ENCODE measurements at places on chromosomes 1 and 21.

DNA sequence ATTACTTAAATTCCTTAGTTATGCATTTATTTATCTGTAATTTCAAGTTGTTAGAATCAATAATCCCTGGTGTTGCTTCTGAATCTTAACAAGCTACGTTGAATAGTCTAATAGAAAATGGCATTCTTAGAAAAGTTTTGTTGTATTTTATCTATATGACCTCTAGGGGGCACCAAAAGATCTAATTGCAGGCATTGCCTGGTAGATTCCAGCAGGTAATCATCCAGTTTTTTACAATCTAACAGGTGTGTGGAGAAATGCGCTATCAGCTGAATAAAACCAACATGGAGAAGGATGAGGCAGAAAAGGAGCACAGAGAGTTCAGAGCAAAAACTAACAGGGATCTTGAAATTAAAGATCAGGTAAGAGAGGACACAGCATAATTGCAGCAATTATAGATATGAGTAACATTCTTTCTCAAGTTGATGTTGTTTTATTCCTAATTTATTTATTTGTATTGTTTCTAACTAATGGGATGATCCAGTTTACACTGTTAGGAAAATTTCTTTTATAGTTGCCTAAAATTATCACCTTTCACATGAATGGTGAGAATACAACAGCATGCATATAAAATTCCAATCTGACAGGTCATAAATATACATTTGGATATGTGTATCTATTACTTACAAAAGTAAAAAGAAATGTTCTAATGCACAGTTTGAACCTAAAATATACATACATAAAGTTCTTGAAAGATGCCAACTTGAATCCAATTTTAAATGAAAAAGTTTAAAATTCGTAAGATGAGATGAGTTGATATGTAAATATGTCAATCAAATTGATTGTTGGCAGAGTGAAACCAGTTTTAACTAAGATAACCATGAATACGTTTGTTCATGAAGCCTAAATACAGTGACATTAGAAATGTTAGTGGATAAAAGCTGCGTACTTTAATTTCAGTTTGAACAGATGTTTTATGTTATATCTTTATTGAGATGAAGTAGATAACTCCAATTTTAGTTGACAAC lies 88.4 kb downstream of the SDCCAG8 start:
- no peak for DNase-seq

DNA sequence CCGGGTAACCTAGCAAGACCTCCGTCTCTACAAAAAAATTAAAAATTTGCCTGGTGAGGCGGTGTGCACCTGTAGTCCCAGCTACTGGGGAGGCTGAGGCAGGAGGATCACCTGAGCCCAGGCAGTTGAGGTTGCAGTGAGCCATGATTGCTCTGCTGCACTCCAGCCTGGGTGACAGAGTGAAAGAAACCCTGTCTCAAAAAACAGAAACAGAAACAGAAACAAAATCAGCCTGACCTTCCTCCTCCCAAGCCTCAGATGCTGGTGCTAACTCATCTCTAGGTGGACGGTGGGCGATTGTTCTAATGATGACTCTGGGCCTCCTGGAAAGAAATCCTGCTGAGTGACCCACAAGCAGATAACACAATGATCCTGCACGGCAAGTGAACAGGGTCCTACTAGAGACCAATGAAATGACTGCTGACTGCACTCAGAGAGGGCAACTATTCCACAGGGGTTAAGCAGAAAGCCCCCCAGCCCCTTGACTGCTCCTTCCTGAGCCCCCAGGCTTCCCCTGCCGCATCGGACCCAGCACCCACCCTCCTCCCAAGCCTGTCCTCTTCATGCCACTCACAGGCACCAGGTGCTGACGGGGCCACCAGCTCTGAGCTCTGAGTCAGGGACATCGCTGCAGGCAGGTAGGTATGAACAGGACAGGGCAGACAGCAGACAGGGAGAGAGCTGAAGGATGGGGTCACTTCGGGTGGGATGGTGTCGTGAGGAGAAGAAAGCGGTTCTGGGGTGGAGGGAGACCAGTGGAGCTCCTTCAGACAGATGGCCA lies 27.8 kb upstream of the LRRC38 start:
- no peak for DNase-seq

DNA sequence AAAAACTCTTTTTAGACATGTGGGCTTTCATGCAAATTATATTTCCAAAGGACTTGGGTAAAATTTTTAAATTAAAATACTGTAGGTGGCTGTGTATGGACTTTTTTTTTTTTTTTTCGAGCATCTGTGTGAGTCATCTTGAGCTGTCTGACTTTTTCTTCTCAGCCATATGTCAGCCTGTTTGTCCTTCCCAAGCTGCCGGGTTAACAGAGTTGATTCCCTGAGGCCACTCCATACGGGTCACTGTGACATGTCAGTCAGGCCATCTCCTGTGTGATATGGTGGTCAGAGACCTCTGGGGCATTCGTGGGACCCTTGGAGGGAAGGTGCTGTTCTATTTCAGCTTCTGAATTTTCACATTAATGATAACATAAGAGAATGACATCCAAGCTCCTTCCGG lies 148.3 kb downstream of the KCNJ6 start:
- no peak for DNase-seq

- no peak for DNase-seq
Observed at GRCh38 chr1:235468004-235468403, 36.2 kb downstream of the B3GALNT2 start.

- no peak for DNase-seq
Observed at GRCh38 chr1:49346767-49347349, 570.2 kb upstream of the BEND5 start.

- no peak for DNase-seq
Observed at GRCh38 chr1:209641832-209642172, 10.4 kb downstream of the LAMB3 start.

DNA sequence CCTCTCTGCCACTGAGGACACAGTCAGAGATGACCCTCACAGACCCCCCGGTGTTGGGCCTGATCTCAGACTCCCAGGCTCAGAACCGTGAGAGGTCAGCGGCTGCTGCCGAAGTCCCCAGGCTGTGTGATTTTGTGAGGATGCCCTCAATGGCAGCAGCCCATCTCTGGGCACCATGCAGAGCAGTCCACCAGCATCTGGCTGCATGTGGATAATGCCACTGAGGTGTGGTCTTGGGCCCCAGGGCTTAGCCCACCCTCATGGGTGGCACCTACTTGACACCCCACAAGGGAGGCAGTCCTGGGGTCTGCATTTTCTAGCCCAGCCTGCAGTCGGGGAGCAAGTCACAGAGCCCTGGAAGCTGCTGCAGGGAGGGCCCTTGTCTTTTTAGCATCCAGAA lies 5.5 kb upstream of the ACTRT2 start:
- no peak for DNase-seq

DNA sequence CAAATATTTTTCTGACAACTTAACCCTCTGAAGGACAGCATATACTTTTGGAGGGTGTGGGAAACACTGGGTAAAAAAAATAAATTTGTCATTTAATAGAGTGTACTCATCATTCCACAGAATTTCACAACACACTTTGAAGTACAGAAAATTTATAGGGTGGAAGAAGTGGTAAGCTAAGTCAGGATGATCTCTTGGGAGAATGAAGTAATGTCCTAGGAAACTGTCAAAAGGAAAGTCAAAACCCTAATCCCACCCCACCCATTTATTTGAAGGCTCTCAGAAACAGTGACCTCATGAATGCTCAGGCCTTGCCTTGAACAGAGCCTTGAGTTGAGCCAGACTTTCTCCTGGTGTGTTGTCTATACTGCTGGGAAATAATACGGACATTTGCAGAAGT lies 7.3 kb upstream of the UAP1 start:
- DNase-seq = no peak

DNA sequence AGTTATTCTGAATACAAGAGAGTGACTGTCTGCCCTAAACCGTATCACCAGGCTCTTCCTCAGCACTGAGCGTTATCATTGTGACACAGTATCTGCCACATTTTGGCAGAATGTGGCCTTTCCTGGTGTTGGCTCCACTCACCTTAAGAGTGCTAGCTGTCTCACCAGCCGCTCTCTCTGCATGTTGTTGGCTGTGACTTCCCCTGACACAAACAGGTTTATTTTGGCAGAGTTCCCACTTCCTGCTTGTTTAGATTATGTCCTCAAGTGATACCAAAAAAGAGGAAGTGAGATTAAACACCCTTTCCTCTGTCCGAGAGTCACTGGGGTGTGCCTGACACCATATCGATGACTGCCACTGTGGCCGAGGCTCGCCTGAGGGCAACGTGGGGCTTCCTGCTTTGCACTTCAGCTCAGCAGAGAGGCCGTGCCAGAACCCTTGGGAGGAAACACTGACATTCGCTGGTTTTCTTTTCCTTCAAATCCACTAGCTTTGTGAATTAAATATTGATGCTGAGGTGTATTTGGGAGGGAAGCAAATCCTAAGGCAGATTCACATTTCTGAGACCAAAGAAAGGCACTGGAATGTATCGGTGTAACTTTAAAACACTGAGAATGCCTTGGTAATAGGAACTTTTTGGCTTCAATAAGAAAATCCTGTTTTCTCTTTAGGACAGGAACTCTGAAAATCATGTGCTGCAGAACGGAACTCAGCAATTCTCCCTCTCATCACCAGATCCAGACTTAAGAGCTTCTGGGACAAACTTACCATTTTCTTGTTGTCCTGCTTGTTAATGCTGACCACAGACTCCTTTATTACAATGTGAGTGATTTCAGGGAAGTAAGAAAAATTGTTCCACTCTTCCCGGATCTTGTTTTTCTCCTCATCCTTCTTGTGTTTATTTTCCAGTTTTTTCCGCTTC lies 102.1 kb downstream of the JAK1 start:
- DNase-seq = peak; percentile 60
